ENCODE measurements at places on chromosomes 5 and 9.
A peak's percentile ranks its signal among the peaks of the same experiment; 100 is the strongest.

GRCh38 chr5:56986626-56986947 lies 34.7 kb upstream of the MIER3 start:
- DNase-seq = no peak

DNA sequence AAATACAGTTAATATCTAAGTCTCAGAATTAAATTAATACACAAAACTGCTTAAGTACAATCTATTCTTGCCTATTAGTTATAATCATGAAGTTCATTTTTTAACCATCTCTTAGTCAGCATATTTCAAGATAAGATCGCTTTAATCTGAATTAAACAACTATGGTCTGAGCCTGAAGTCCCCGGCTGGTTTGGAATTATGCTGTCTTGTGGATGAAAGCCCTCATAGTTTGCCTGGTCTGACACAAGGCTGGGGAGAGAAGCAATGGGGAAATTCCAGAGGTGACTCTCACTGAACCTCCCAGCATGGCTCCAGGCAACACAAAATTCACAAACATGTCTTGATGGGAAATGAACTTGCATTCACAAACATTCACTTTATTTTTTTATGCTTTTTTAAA lies 28.0 kb upstream of the GRAMD2B start:
- no peak for DNase-seq

DNA sequence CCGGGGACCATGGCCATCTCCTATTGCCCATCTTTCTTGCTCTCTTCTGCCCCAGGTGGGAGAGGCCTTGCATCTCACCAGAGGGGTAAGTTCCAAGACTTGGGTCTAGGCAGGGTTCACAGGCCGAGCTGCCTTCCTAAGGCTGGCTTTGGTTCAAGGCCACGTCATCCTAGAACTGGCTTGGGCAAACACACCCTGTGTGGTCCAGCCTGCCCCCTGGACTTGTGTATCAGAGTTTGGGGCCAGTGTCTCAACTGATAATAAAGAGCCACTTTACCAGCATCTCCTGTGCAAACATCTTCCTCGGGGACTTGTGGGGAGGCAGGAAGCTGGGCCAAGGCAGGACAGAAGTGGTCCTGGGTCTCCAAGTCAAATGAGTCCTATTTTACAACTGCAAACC lies 17.8 kb downstream of the BOD1 start:
- no peak for DNase-seq

DNA sequence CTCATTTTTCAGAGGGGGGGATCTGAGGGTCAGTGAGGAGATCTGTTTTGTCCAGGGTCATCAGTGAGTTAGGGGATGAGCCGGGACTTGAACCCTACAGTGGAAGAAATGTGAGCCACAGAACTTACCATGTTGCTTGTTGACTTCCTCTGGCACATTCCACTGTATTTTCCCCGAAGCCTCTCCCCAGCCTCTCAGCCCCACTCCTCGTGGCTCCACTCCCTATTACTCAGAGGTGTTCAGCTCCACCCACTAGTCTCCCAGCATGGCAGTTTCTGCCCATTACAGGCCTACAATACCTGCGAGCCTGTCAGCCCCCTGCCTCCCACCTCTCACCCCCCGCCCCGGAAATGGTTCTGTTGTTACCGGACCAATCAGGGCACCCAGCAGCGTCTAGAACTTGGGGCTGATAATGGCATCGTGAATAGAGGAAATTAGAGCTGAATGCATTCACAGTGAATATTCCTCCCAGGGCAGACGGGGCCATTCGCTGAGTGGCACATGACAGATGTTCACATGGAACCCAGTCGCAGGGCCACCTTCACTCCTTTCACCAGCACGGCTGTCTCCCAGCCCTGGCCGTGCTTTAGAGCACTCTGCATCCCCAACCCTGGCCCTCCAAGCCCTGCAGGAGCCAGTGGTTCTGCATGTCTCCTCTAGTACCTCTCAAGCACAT lies 81.6 kb downstream of the KCNIP1 start:
- DNase-seq = no peak

DNA sequence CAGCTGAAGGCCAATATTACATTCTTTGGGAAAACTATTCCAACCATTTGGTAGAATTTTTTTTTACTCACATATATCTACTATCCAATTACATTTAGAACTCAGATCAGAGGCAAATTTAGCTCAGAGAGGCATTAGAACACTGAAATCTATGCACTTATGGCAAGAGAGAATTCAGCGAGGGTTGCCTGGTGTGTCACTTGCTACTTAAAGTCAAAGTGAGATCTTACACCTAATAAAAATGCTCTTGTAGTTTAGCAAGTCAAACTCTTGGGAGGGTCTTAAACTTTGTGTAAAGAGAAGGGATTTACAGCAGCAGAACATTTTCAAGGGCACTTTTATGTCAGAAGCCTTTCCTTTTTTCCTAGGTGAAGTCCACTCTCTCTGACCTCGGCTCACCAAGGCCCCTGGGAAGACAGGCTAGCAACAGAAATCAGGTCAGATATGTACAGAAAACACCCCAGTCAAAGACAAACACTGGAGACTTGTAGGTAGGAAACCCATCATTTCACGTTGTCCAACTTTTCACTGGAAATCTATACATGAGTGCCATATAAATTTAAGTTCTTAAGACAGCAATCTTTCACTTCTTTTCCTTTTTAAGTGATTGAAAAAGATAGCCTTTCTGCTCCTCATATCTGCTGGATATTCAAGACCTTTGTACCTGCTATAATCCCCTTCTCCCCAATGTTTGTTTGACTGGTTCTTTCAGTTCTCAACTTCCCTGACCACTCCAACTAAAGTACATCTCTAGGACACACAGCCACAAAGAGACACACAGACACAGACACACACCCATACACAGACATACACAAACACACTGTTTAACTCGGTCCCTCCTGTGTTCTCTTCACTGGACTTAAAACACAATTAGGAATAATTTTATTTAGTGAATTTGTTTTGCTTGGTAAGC lies 635.8 kb downstream of the PDE4D start:
- no peak for DNase-seq

GRCh38 chr9:86731511-86732063 lies 215.7 kb downstream of the GAS1 start:
- DNase-seq = no peak

GRCh38 chr9:133591116-133591910 lies 17.9 kb downstream of the FAM163B start:
- DNase-seq = no peak

GRCh38 chr9:3817208-3817607 lies 291.4 kb upstream of the RFX3 start:
- no peak for DNase-seq

- DNase-seq = no peak
These were observed 40.2 kb downstream of the SH3RF2 start for GRCh38 chr5:145976431-145977155.

DNA sequence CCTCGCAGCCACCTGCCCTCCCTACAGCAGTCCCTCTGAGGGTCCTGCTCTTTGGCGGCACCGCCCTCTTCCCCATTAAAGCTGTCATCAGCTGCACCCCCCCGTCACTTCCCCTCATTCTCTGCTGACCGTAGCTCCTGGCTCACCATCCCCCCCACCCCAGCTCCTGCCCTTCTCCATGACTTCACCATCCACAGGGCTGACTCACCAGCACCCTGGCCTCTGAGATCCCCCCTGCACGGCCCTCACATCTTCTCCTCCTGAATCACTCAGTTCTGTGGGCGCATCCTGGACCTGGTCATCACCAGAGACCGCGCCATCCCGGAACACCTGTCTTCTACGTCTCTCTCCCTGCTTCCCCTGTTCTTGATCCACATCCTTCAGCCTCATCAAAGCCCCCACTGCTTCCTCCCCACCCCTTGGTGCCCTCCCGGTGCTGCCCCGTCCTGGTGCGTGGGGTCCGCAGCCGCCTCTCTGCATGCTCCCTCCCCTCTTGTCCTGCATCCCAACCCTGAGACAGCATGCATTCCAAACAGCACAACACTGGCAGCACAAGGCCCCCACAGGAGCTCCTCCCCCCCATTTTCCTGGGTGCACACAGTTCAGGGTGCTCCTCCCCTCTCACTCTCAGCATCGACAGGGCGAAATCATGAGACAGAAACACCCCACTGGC lies 12.9 kb downstream of the FLT4 start:
- DNase-seq = no peak

DNA sequence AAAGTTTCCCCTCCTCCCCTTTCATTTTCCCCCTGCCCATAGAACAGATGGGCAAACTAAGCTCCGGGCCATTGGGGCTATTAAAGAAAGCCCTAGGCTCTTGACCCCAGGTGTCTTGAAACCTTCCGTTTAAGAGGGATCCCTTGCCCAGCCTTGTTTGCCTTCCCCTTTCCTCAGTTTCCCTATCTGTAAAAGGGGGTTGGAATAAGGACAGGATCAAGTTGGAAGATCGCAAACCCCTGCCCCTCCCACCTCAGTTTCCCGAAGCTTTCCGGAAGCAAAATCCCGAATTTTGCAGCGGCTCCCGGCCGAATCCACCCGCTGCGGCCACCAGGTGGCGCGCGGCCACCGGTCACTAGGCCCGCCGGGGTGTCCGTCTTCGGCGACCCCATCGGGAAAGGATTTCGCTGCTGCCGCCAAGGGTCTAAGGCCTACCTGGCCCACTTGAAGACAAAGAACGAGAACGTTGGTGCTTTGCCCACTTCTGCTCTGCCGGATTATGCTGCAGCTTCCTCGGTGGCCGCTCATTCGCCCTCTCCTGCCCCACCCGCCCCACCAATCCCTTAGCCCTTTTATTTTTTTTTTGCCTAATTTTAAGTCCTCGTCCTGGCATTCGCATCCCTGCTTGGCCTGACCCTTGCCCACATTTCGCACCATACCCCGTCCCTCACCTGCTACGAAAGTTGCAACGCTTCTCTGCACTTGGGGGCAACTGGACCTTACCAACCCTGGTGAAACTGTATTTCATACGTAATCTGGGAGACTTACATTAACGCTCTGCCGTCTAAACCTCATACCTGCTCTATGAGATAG lies 962 bp upstream of the NR6A1 start:
- DNase-seq = peak; percentile 60

GRCh38 chr5:98433673-98434072 lies 339.8 kb upstream of the RGMB start:
- no peak for DNase-seq

All from putamen (tissue), 1 donor.